Hippocampal formation (tissue), 2 donors: ENCODE measurements at places on chromosomes 2 and 18.

GRCh38 chr2:199841409-199841808 is 9.6 kb downstream of the FTCDNL1 start:
- DNase-seq: no peak

DNA sequence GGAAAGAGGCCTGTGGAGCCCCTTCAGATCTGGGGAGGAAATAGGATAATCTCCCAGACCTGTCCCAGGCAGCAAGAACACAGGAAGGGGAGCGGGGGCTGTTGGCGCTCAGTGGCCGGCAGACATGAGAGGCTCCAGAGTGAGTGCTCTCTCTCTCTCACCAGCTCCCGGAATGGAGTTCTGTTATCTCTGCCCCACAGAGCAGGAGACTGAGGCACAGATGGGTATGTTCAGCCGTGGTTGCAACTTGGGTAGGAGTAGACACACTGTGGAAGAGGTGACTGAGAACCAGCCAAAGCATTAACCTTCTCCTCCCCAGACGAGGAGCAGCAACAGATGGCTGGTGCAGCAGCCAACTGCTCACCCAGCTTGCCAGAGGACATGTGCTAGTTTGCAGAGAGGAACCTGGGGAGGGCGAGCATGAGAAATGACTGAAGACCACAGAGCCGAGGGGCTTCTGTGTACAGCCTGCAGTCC is 82.0 kb downstream of the NRP2 start:
- DNase-seq: no peak

DNA sequence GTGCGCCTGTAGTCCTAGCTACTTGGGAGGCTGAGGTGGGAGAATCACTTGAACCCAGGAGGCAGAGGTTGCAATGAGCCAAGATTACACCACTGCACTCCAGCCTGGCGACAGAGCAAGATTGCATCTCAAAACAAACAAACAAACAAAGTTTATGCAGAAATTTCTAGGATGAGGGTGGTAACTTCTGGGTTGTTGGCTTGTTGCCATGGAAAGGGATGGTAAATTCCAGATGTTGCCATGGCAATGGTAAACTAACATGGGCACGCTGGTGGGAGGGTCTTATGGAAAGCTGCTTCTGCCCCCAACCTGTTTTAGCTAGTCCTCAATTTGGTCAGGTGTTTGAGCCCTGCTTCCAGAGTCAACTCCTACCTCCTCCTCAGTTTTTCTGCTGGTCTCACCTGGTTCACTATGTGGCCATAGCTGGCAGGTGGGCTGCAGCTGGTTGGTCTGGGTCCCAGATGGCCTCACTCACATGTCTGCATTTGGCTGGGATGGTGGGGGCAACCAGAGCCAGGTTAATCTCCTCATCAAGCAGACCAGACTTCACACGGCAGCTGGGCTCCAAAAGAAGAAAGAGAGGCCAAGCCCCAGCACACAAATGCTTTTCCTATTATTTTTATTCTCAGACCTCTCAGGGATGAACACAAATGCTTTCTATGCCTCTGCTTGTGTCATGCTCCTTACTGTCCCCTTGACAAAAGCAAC is 26.6 kb upstream of the TEX44 start:
- no peak for DNase-seq

DNA sequence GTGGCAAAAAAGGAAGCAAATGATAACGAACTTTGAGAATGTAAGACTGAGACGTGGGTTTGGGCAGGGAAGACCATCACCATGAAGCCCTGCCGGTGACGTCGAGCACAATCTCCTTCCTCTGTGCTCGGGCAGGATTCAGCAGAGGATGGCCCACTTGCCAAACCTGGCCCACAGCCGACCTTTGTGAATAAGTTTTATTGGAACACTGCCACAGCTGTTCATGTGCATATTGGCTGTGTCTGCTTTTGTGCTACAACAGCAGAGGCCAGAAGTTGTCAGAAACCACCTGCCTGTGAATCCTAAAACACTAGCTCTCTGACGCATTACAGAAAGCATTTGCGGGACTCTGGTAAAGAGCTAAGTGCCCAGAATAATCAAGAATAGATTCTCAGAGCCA is 223.9 kb downstream of the MYT1L start:
- no peak for DNase-seq

DNA sequence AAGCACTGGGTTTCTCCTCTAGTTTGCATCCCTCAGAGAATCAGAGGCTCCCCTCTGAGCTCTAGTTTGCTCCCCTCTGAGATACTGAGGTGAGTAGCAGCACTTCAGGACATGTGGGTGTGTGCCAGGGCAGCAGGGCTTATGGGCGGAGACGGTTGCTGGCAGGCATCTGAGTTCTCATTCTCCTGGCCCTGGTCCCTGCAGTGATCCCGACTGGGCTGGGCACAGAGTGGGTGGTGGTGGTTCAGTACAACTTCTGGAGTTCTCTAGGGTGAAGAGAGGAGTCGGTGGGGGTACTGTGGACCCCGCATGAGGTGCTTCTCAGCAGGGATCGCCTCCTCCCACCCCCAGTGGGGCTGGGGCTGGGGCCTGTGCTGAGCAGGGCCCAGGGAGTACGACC is 47.9 kb downstream of the BOLA3 start:
- peak; percentile 11 for DNase-seq

GRCh38 chr2:157489983-157490382 is 46.1 kb upstream of the CYTIP start:
- no peak for DNase-seq

GRCh38 chr2:854460-854859 is 96.2 kb upstream of the SNTG2 start:
- no peak for DNase-seq

DNA sequence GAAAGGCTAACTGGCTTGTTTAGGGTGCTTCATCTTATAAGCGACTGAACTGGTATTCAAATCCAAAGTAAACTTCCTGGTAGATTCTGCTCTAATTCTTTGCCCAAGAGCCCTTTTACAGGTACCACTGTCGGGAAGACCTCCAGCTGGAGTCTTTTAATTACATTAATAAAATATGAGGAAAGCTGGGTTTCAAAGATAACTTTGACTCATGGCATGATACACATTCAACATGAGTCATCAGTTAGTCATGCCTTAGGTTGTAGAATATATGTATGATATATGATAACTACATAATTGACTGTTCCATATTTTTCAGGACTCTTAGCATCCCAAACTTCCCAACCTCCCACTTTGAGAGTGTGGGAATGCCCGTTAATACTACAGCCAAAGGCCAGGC is 32.3 kb downstream of the ZCCHC2 start:
- DNase-seq: no peak

DNA sequence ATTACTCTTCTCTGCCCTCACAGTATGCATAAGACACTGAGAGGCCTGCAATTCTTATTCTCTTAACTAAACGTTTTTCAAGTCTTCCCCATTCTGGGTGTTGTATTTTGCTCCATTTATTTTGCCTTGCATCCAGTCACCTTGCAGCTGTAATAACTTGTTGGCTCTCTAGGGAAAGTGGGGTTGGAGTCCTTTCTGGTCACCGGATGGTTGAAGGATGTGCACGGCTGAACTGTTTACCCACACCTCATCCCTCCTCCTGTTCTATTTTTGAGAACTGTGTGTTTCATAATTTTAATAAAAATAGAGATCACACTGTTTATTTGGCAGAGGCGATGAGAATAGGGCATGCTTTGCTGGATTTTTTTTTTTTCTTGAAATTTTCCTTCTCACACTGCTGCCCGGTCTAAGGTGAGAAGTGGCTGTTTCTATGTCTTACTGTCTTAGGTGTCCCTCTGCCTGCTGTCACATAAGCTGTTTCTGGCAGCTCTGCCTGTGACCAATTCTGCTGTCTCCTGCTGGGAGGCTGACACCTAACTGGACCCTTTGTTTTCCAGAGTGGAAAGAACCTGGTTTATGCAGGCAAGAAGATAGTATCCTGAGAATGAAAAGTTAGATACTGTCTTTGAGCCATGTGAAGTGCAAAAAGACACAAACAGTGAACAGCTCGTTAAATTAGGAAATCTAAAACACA is 342.6 kb downstream of the DPP10 start:
- no peak for DNase-seq
